ENCODE measurements at places on chromosomes 1 and 21.

GRCh38 chr1:156811168-156811567 is 5.5 kb downstream of the SH2D2A start:
- no peak for DNase-seq

- DNase-seq, result no peak
Measured at GRCh38 chr1:6832531-6833188, 47.4 kb downstream of the CAMTA1 start.

DNA sequence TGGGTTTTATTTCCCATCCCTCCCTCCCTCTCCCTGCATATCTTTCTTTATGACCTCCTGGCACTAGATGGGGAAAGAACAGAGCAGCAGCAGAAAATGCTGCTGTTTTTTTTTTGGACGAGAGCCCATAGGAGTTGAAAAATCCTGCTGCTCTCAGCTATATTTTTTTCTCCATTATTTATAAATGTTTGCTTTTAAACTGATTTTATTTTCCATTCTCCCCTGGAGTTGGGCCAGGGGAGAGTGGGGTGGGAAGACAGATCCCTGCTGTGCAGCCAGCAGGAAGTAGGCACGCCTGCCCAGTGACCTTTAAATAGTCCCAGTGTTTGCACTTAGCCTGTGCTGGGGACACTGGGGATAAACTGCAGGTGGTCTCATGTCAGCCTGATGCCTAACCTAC is 17.4 kb downstream of the SFT2D2 start:
- no peak for DNase-seq

DNA sequence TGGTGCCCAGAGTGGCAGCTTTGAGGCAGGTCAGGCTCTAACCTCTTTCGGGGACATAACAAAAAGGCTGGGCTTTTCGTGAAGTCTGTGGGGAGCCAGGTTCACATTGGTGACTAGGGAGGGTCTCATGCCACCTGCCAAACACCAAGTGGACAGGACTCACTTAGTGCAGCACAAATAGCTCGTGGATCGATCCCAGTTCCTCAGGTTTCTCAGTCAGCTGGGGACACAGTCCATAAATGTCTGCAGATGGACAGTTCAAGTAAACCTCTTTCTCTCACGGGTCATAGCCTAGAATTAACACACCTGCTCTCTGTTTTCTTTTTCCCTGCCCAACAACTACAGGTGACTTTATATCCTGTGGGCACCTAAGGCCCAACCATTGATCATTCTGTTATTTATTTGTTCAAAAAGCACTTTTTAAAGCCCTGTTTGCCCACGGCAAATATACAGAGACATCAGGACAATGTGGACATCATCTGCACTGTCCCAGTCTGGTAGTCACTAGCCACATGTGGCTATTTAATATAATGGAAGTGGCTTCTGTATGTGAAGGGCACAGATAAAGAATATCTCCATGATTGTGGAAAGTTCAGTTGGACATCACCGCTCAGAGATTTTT is 53.5 kb downstream of the CAPN2 start:
- no peak for DNase-seq

DNA sequence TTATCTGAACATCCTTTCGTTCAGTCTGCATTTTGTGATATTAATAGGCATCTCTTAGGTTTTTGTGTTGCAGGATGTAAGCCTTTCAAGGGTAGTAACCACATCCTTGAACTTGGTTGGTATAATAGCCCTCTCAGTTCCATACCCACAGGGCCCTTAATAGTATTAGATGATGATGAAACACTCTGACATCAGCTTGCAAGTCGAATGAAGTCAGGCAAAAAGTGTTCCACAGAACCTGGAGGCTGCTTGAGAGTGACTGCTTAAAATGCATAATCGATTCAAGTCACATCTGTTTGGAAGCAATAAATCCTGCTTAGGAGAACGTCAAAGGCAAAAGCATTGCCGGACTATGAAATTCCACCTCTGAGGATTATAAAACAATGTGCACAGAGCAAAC is 415.6 kb upstream of the KAZN start:
- DNase-seq, result no peak

All from C1 segment of cervical spinal cord (tissue), 14 donors.